ENCODE measurements at places on chromosomes 7 and 10.
A peak's percentile ranks its signal among the peaks of the same experiment; 100 is the strongest.

GRCh38 chr10:132107949-132108877 is 42.5 kb downstream of the JAKMIP3 start:
- no peak for DNase-seq

GRCh38 chr10:72316748-72317435 is 37.8 kb downstream of the DNAJB12 start:
- no peak for DNase-seq

- no peak for DNase-seq
Measured at GRCh38 chr7:81710751-81711150, 59.1 kb downstream of the HGF start.

DNA sequence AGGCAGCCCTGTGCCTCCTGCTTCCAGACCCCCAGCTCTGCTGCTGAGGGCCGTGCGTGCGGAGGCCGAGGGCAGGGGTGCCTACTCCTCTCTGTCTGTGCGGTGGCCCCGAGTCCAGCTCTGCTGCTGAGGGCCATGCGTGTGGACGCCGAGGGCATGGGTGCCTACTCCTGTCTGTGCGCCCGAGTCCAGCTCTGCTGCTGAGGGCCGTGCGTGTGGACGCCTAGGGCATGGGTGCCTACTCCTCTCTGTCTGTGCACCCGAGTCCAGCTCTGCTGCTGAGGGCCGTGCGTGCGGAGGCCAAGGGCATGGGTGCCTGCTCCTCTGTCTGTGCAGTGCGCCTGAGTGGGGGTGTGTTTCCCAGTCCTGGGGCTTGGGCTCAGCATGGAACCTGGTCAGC is 142.7 kb downstream of the ZMYND11 start:
- DNase-seq, result no peak

DNA sequence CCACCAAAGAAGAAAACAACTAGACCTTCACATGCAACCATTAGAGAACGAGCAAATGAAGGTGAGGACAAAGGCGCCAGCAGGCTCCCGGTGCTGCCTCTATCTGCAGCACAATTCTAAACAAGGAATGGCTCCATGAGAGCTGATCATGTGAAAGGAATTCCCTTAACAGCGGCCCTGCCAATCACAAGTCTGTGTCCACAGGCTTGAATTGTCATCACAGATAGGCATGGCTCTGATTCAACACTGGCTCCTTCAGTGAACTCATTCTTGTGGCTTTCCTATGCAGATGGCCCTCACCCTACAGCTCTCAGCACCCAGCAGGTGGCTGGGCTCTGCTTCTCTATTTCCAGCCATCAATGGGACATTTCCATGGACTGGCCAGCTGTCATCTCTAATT is 36.2 kb downstream of the LAMB1 start:
- DNase-seq, result no peak

- DNase-seq, result no peak
Measured at GRCh38 chr7:14888962-14889361, 13.6 kb downstream of the DGKB start.

DNA sequence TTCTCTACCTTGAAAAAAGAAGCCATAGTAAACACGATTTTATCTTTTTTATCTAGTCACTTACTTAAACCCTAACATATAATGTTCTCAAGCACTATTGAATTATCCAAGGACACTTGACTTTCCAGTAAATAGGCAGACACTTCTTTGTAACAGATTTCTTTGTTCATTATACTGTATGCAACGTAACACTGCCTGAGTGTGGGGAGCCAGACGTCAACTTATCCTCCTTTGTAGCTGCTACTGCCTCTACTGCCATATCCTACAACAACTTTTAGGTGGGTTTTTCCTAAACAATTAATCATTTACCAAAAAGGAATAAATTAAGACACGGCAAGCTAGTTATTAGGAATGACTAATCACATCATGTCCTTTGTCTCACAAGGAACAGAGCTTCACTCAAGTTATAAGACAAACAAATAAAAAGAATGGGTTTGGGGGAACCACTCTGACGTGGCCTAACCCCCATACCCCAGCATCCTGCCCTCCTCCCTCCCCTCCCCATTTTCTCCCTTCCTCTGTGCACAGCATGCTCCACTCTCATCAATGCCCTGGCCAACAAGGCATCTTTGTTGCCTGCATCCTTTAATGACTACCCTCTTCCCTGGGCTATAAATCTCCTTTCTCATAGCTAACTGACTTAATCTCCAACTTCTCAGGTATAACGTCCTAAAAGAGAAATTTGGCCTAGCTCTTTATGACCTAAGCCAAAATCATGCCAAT is 43.3 kb downstream of the DOCK4 start:
- no peak for DNase-seq

DNA sequence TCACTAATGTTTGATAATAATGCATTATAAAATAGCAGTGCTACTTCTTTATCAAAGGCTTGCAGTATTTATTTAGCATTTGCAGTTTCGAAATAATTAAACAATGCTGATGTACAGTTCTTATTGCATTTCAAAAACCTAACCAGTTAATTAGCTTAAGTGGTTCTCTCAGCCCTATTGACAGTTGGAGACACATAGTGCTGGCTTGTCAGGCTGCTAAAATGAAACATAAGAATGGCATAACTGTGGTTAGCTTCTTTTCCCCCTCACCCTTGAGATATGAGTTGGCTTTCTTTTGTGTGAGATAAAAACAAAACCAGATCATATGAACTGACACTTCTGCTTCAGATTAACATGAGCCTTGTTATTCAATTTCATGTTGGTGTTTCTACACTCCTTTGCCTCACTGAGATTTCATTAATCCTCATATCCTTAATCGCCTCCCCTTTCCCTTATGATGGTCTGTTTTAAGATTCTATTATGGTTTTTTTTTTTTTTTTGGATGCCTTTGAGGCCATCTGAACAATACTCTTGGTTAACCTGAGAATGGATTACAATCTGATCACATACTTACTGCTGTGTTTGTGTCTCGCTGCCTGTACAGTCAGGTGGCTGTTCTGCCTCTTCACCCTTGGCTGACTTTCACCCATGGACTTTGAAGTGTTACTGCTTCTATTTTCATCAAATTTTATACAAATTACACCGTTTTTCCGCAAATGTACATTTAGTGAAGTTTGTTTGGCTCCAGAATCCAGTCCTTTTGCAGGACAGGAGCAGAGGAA is 108.0 kb downstream of the SDK1 start:
- no peak for DNase-seq

DNA sequence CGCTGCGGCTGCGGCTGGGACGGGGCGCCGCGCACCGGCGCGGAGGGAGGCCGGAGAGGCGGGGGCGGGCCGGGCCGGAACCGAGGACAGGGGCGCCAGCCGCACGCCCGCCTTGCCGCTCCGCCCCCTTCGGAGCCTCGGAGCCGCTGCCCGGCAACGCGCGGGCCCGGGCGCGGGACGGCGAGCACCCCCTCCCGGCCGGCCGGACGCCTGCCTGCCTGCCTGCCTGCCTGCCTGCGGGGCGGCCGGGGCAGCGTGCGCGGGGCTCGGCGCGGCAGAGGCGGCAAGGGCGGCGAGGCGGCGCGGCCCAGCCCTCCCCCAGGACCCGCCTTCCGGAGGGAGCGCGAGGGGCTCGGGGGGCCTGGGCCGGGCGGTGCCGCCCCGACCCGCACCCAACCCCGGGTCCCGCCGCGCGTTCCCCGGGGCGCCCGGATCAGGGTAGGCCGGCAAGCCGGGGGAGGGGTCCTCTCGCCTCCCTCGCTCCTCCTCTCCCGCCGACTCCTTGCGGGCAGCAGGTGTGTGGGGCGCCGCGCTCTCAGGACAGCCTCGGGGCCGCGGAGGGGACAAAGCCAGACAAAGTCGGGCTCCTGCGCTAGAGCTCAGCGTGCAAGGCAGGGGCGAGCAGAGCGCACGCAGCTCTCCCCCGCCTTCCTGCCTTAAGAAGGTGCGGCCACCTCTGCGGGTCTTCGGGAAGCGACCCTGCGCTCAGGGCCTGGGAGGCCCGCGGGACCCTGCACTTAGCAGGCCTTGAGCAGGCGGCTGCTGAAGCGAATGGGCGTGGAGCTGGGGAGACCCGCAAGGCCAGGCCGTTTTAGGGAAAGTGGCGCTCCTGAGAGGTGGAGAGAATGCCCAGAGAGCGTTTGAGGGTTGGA is at the start of gene KIAA1549:
Gene KIAA1549 (minus strand): TSS at position 58 of the 872 bp plus-strand sequence. CDS start 120 bp downstream, outside the sequence.
- DNase-seq, result peak; percentile 14

GRCh38 chr7:69638674-69639073 is 40.4 kb downstream of the AUTS2 start:
- DNase-seq, result no peak

GRCh38 chr10:49743464-49744075 is 18.6 kb downstream of the OGDHL start:
- DNase-seq, result no peak

DNA sequence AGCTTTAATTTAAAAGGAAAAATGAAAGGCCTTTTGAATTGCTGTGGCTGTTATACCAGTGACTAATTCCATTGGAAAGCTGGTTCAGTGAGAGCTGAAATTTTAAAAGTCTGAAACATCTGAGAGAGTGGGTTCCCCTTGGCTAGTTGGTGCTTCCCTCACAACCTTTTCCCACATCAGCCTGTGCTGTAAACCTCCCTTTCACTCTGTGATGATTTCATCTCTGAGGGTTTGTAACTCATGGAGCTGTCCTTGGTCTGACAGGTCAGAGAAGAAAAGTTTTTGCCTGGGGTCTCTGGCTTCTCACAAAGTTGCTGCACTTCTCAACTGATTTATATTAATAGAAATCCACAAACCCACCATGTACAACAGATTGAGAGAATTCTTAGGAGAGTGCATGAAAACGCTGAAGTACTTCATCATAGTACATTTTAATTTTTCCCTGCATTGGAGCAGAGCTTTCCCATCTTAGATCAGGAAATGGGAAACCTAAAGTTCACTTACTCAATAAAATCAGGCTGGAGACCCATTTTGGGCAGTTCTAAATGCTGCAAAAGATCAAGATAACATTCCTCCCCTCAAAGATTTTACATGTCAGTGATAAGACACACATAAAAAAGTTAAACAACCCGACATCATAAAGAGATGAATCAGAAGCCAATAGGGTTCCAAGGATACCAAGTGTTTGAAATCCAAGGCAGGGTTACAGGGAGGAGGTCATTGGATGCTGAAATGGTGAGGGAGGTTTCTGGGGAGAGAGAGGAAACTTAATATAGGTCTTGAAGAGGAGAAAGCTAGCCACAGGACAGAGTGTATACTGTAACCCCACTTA is 157.0 kb upstream of the MKLN1 start:
- DNase-seq, result no peak

GRCh38 chr10:1043532-1043995 is 5.4 kb downstream of the IDI1 start:
- peak; percentile 49 for DNase-seq

GRCh38 chr7:94400643-94401427 is 6.1 kb downstream of the COL1A2 start:
- DNase-seq, result no peak

- no peak for DNase-seq
Measured at GRCh38 chr10:117450940-117451339, 75.7 kb upstream of the PDZD8 start.

DNA sequence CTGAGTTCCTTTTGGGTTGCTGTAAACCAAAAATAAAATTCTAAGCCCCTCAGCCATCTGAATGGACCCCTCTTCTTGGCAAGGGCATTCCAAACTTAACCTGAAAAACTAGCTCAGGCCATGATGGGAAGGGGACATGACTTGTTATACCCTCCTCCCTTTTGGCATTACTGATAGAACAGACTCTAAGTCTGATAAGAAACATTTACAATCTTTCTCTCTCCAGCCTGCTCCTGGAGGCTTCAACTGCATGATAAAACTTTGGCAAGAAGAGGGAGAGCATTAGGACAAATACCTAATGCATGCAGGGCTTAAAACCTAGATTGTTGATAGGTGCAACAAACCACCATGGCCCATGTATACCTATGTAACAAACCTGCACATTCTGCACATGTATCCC is 40.9 kb upstream of the ATOH7 start:
- no peak for DNase-seq

DNA sequence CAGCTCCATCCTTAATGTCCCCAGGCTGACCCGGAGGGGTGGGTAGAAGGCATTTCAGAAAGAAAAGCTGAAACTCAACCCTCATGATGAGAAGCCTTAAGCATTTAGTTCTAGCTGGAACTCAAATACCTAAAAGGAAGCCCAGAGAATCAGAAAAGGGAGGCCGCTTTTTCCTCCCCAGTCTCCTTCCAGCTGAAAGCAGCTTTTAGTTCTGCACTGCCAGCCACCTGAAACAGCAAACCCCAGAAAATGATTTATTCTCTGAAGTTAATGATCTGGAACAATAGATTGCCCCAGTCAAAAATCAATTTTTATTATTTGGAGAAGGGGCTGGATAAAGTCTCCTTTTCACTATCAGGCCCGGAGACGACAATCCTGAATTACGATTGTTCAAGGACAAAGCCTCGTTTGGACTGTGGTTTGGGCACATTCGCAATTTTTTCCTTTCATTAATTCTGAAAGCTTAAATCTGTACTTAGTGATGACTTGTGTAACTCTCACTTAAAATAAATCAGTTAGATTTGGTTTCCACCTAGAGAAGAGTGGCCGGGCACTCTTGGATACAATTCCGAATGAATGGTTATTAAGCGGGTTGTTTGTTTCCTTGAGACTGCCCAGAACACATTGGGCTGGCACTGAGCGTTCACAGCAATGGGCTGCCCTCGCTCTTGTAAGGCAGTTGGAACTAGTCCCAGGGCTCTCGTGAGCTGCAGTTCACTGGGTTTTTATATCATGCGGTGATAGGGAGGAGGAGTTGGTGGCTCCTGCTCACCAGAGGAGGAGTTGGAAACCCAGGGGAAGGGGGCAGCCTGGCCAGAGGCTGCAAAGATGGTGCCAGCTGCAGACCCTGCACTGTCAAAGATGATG is 262.2 kb downstream of the CCSER2 start:
- DNase-seq, result no peak

GRCh38 chr10:100750291-100751210 is 5.2 kb downstream of the PAX2 start:
- DNase-seq, result no peak

DNA sequence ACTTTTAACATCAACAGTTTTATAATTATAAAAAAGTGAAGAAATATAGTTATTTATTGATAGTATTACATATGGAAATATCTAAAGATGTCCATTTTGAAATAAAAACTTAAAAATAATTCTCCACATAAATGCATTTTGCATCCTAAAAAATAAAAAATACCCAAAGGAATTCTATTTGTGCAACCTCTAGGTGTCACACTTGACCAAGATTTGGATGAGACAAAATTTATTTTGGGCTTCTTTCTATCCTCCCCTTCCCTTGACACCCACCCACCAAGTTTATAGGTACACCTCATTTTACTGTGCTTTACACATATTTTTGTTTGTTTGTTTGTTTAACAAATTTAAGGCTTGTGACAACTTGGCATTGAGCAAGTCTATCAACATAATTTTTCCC is 3.3 kb upstream of the THSD7A start:
- DNase-seq, result no peak
